ENCODE measurements at places on chromosomes 16 and 17.

DNA sequence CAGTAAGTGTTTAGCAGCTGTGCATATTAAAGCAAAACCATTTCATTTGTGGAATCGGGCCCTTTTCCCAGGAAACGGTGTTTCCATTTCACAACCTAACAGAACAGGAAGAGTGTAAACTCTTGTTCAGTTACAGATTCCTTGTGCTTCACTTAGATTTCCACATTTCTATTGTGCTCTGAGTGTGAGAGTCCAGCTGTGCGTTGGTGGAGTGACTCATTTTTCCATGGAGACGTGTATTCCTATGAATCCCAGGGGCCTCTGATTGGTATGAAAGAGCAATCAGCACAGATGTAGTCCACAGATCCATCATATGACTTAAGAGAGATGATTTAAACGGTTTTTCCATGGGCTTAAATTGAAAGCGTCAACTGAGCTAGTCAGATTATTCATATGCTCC lies 13.3 kb upstream of the CAVIN1 start:
- no peak for DNase-seq

GRCh38 chr16:54422569-54422978 lies 136.0 kb upstream of the IRX3 start:
- DNase-seq: no peak

DNA sequence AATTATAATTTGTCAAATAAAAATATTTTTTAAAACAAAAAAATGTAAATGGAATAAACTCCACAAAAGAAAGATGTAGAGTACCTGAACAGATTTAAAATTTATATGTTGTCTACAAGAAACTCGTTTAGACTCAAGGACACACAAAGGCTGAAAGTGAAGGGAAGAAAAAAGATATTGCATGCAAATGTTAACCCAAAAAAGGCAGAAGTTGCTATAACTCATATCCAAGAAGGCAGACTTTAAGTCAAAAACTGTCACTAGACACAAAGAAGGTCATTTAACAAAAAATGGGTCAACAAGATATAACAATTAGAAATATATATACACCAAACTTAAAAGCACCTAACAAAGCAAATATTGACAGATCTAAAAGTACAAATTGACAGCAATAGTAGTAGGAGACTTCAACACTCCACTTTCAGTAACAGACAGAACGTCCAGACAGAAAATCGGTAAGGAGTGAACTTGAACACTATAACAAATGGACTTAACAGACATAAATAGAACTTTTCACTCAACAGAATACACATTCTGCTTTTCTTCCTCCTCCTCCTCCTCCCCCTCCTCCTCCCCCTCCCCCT lies 40.8 kb upstream of the MYLK3 start:
- DNase-seq: no peak

DNA sequence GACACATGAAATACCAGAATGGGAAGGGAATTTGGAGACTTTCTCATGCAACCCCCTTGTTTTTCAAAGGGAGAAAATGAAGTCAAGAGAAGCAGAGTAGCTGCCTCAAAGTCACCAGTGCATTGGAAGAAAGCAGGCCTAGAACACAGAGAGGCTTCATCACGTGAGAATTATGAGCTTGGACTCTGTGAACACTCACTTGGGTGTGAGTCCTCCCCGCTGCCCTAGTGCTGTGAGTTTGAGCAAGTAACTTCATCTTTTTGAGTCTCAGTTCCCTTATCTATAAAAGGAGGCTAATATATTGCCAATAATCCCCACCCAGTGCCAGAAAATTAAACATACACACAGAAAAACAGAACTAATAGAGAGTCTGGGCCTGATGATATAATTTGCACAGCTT lies 315.8 kb downstream of the XYLT1 start:
- no peak for DNase-seq

DNA sequence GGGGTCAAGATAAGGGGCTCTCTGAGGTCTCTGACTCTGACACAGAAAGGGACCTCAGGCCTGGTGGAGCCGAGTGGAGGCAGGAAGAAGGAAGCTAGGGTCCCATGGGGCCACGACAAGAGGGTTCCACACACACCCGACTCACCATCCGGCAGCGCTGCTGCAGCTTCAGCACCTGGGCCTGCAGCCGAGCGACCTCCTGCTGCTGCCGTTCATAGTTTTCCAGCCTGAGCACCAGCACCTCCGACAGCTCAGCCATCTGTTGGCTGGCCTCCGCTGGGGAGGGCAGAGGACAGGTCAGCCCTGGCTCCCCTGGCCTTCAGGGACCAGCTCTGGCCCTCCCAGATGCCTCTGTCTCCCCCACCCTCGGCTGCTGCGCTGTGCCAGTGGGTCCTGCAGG lies 6.4 kb downstream of the HAP1 start:
- DNase-seq: no peak

GRCh38 chr17:17139972-17140589 lies 66.1 kb downstream of the PLD6 start:
- no peak for DNase-seq

DNA sequence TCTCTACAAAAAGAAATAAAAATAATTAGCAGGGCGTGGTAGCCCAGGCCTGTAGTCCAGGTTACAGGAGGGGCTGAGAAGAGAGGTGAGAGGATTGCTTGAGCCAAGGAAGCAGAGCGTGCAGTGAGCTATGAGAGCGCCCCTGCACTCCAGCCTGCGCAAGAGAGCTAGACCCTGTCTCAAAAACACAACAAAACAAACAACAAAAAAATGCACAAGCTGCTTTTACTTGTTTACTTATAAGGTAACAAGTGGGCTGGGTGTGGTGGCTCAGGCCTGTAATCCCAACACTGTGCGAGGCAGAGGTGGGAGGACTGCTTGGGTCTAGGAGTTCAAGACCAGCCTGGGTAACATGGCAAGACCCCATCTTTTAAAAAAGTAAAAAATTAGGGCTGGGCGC lies 1.7 kb downstream of the CYTH1 start:
- DNase-seq: no peak

DNA sequence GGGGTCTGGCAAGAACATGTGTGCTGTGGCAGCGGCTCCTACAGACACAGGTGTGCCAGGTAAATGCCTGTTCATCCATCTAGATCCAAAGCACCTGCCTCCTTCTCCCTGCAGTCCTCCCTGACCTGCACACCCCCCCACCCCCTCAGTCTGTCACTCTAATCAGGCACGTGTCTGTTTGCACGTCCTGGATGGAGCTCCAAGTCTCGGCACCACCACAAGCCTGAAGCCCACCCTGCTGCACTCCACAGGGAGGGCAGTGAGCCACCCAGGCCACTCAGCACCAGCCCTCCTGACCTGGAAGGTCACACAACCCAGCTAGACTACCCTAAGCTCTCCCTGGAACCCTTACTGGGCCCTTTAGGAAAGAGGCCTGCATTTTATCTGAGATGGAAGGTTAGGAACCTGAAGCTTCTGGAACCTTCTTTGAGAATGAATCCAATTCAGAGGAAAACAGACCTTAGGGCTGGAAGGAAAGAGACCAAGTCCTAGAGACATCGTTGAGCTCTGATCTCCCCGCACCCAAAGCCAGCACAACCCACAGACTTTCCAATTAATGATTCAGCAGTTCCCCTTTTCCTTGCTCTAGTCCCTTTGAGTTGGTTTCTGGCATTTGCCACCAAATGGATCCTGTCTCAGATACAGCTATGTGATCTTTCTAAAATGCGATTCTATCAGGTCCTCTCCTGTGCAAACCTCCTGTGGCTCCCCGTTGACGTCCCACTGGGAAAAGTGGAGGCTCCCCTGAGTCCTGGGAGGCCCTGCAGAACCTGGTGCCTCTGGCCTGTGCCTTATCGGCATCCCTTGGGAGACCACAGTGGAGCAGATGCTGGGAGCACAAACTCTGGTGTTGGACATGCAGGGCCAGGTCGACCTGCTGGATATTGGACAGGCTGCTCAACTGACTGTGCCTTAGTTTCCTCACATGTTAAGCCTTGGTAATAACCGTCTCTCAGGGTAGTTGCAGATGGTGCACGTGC lies 67.9 kb downstream of the PRMT7 start:
- DNase-seq: no peak

- DNase-seq: no peak
These were observed 12.3 kb upstream of the LGALS3BP start for GRCh38 chr17:78991906-78992532.

- no peak for DNase-seq
These were observed 247.4 kb downstream of the PRKCA start for GRCh38 chr17:66549731-66550207.

DNA sequence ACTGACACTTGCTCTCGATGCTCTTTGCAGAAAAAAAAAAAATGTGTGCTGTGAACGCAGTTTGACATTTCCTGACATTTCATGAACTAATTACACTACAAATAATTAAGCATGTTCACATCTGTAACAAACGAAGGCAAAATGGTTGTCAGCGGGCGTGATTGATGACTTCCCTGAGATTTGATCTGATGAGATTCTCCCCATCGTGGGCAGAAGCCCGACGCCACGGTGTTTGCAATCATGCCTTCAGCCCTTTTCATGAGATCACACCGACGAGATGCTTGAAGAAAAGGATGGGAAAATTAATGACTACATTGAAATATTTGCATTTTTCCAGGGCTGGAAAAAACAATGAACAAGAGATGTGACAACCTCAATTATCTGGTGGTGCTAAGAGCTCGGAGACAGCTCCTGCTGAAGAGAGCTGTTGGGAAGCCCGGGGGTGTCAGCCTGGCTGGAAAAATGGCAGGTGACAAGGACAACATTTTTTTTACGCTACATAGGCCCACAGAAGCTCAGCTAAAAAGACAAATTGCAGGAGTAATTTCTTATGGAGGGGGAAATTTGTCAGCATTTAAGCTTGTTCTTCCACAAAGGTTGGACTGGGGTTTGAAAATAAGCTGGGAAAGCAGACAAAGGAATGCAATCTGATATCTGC lies 259.4 kb upstream of the IRX3 start:
- DNase-seq: no peak

GRCh38 chr16:68487669-68488068 lies 39.4 kb upstream of the SMPD3 start:
- DNase-seq: no peak

- DNase-seq: no peak
These were observed 98.1 kb downstream of the GNAO1 start for GRCh38 chr16:56289416-56289815.

GRCh38 chr16:73021866-73022495 lies 25.9 kb downstream of the ZFHX3 start:
- no peak for DNase-seq

GRCh38 chr16:6897876-6898485 lies 434.7 kb upstream of the RBFOX1 start:
- DNase-seq: no peak

GRCh38 chr16:30998852-30999761 lies 11.3 kb downstream of the STX1B start:
- DNase-seq: no peak

DNA sequence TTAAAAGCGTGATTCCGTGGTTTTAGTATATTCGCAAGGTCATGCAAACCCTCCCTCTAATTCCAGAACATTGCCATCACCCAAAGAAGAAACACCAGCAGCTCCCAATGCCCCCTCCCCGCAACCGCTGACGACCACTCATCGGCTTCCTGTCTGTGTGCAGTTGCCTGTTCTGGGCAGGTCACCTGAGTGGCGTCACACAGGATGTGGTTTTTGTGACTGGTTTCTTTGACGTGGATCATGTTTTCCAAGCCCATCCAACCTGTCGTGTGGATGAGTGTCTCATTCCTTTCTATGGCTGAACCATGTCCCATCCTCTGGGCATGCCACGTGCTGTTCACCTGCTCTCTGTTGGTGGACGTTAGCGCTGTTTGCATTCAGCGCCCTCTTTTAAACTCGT lies 8.2 kb upstream of the ATP2C2 start:
- peak; percentile 41 for DNase-seq

DNA sequence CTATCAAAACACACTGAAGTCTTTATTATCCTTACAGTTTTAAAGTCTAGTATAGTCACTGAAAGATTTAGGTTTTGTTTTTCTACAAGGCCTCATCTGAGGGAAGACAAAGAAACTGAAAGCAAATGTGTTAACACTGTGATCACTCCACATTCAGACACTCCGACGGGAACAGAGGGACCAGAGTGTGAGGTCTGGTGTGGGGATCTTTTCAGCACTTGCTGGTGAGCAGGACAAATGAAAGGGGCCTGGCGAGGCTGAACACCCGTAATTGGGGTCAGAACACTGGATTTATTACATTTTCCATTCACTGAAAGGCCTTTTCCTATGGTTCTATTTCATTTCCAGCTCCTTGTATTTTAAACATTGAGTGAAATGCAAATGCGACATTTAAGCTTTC lies 910.5 kb downstream of the CDH11 start:
- DNase-seq: no peak

DNA sequence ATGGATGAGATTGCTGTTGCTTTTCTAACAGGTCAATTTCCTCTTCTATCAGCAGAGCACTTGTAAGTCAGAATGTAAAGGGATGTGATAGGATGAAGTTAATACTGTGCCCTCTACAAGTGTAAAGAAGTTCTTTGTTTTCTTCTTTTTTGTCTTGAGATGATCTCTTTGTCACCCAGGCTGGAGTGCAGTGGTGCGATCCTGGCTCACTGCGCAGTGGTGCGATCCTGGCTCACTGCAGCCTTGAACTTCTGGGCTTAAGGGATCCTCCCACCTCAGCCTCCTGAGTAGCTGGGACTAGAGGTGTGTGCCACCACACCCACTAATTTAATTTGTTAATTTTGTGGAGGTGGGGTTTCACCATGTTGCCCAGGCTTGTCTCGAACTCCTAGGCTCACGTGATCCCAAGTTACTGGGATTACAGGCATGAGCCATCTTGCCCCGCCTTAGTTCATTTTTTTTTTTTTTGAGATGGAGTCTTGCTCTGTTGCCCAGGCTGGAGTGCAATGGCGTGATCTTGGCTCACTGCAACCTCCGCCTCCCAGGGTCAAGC lies 21.6 kb upstream of the KPNB1 start:
- no peak for DNase-seq

DNA sequence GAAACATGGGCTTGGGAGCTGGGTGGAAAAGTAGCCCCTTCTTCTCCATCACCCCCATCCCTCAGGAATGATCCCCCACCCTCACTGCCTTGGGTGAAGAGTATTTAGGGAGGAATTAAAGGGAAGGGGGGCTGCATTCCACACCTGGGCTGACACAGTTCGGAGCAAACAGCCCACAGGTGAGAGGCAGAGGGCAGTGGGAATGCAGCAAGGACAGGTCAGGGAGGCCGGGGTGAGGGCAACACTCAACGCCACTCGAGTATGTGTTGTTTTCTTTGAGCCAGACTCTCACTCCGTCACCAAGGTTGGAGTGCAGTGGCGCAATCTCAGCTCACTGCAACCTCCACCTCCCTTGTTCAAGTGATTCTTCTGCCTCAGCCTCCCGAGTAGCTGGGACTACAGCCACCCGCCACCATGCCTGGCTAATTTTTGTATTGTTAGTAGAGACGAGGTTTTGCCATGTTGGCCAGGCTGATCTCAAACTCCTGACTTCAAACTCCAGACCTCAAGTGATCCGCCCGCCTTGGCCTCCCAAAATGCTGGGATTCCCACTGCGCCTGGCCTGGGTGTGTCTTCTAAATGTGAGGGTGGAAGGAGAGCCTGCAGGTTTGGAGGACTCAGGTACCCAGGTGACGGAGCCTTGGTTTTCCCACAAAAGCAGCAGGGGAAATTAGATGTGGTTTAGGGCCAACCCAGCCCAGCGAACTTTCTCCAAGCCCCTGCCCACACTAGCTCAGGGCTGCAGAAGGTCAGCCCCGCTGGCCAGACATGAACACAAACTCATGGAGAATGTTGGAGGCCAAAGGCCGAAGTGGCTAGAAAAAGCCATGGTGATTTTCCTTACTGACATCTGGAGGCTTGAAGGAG lies 21.2 kb upstream of the ITGA3 start:
- DNase-seq: no peak

GRCh38 chr17:44467108-44467507 lies 36.1 kb downstream of the GPATCH8 start:
- DNase-seq: no peak

- no peak for DNase-seq
These were observed 42.8 kb downstream of the CBFA2T3 start for GRCh38 chr16:88934066-88934667.

- DNase-seq: no peak
These were observed 132.0 kb downstream of the PRKCB start for GRCh38 chr16:23967775-23968174.

All from stimulated activated CD4-positive, alpha-beta T cell treated with anti-CD3 and anti-CD28 coated beads, Interleukin-12 subunit alpha, Interleukin-12 subunit beta, amount 100 ng/mL, for 48 hours (primary cell).